NCI-H1105 treated with DMSO at 0.1 percent for 48 hours (cell line): ENCODE measurements at places on chromosomes 2 and 18.

DNA sequence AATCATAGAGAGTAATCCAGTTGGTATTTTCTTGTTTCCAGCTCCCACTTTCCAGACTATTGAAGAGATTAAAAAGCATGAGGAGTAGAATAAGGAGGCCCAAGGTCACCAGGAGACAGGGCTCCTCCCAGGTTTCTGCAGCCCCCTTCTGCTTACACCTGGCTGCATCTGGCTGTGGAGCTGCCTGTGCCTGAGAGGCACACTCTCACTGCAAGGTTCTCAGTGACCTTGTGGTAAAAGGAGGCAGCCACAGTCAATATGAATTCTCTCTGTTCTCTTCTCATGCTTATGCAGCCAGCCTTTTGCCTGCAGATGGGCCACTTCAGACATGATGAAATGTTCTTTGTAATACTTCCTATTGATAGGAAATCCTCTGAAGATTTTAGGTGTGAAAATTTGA, 233.7 kb downstream of the MYO3B start:
- no peak for DNase-seq

- no peak for DNase-seq
Observed at GRCh38 chr2:221553333-221553732, 18.8 kb downstream of the EPHA4 start.

DNA sequence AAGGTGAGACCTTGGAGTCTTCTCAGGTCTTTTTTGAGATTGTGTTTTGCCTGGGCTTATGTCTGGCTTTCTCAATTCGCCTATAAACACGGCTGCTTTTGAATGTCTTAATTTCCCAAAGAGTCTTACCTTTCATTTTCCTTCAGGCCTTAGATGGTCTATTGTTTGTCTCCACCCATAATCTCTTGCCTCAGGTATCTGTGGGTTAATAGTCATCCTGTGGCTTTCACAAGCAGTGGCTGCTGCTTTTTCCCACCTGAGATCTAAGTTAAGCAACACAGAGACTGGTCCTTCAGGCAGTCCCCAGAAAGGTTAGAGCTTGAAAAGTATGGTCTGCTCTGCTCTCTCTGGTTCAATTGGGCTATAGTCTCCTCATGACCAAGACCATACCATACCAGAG, 275.3 kb downstream of the INSIG2 start:
- no peak for DNase-seq

GRCh38 chr2:30738141-30738911, 68.9 kb downstream of the CAPN13 start:
- DNase-seq: no peak

DNA sequence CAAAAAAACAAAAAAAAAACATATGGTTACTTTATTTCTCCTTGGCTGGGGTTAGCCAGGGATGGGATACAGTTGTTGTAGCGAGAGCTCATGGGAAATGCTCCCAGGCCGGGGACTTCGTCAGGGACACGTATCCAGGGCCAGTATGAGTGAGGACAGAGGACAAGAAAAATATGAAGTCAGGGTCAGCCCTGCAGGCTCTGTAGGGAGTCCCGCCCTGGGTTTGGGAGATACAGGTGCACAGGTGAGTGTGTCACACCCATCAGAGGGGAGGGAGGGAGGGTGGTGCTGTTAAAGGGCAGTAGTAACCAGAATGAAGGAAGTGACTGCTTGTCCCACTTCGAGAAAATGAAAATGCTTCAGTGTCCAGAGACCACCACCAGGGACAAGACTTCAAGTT, 55.6 kb upstream of the RBM44 start:
- no peak for DNase-seq
